ENCODE measurements at places on chromosomes 16 and 17. TPM values are rescaled to one million over a fixed set of nuclear protein-coding genes. Genes with fewer than 3 reads are reported as not detected.
A peak's percentile ranks its signal among the peaks of the same experiment; 100 is the strongest.

GRCh38 chr16:85396879-85397871 is 215.9 kb upstream of the GSE1 start:
- DNase-seq = no peak

GRCh38 chr17:58189436-58190146 is 2.9 kb upstream of the EPX start:
- no peak for DNase-seq

DNA sequence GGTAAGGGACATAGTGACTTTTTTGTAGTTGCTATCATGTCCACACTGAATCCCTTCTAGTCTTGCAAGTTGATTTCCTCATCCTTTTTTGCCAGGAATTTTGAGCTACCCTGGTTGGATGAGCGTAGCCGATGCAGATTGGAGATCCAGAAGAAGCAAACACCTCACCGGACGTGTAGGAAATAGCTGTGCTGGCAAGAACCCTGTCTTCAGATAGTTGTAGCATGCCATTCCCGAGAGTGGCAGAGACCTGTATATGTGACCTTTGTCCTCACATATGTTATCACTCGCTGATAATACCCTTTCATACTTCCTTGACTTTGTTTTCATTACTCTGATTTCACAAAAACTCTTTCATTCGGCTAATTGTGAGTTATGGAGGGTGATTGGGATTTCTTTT is 6.2 kb upstream of the CASC3 start:
- DNase-seq = no peak

DNA sequence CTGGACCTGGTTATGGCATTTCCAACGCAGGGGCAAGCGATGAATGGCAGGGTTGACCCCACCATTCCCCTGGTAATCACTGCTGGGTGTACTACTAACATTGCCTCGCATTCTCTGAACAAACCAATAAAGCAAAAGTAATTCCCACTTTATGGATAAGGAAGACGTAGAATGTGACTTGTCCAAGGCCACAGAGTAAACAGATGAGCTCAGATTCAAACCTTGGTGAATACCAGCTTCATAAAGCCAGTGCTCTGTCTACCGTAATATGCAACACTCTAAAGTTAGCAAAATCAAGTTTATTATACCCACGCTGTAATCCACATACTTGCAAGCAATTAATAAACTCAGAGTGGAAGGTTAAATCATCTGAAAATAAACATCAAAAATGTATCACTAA is 59.6 kb downstream of the ANKFY1 start:
- no peak for DNase-seq

GRCh38 chr17:76491271-76492122 is 9.7 kb downstream of the RHBDF2 start:
- DNase-seq = no peak

Gene FOXC2
- 0.50 TPM for polyA plus RNA-seq

Gene ZP2
- polyA plus RNA-seq = 0.18 TPM

Gene STH
- polyA plus RNA-seq = not detected

GRCh38 chr16:47848421-47849109 is 307.2 kb downstream of the ABCC12 start:
- DNase-seq = peak; percentile 55

- DNase-seq = no peak
These were observed at the start of gene TNS4 for GRCh38 chr17:40501499-40501911. Gene TNS4 (minus strand): TSS chr17:40501623. CDS start chr17:40496425, 5,198 bp downstream.

- DNase-seq = peak; percentile 66
These were observed 95.6 kb upstream of the CDYL2 start for GRCh38 chr16:80899809-80900592.

- DNase-seq = peak; percentile 64
These were observed 406.0 kb upstream of the MAF start for GRCh38 chr16:80006241-80007215.

Gene TP53TG3B
- not detected for polyA plus RNA-seq

Gene NECAB2
- polyA plus RNA-seq = not detected

GRCh38 chr16:53257001-53257400 is 177.3 kb upstream of the RBL2 start:
- DNase-seq = no peak

DNA sequence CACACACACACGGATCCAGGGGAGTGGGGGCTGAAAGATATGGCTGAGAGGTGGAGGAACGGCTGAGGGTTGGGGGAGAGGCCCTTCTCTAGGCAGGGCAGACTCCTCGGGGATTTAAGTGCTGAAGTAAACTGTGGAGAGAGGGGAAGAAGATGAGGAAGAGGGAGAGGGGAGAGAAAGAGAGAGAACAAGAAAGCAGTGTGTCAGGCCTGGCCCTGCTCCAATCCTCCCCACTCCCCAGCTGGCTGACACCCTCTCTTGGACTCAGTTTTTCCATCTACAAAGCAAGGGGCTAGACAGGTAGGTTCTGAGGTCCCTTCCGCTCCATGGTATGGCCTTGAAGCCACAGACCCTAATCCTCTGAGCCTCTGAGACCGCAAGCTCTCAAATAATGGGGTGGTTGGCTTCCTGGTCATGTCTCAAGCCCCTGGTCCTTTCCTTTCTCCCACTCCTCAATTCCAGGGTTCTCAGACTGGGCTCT is 2.0 kb downstream of the VAMP2 start:
- no peak for DNase-seq

DNA sequence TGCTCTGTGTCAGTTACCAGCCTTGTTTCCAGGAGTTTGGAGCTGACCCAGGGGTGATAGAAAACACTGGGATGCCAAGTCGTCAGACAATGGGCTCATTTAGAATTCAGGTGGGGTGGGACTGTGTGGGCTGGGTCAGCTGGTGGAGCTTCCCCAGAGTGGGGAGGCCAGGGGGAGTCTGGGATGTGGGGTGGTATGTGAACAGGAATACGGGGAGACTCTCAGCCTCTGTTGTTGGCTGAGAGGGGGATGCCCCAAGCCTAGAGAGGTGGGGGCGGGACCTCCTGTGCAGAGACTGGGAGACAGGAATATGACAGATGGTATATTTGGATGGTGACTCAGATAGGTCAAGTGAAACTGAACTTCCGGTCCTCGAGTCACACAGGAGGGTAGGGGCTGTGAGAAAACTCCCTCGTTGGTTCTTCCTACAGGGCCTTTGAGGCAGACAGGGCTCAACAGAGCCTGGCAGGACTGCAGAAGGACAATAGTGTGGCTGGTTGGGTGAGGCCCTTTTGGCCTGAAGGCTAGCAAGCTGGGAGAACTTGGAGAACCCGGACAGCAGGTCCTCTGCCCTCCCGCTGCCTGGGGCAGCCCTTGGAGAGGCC is 23.7 kb downstream of the CDH1 start:
- DNase-seq = no peak

DNA sequence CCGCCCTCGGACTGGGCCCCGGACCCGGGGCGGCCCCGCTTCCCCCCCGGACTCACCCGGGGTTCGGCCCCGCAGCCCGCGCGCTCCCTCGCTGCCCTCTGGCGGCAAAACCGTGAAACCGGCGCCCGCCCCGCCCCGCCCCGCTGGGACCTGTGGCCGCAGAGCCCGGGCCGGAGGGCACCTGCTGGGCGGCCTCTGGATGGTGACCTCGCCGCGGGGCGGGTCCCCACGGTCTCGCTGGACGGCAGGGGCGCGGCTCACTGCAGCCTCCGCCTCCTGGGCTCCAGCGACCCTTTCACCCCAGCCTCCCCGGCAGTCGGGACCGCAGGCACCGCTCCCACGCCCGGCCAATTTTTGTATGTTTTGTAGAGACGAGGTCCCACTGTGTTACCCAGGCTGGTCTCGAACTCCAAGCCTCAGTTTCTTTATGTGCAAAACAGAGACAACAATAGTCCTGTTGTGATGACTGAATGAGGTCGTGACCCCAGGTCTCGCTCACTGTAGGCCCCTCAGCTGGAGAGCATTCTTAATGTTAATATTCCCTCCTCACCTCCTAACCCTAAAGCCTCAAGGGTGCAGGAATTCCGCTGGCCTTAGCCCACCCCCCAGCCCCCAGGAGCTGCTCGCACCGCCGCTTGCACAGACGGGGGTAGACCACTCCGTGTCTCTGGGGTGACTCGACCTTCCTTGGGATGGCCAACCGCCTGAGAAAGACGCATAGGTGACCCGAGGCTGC is 33.7 kb upstream of the RPH3AL start:
- peak; percentile 54 for DNase-seq

GRCh38 chr17:76894842-76895241 is 26.6 kb downstream of the MGAT5B start:
- no peak for DNase-seq

DNA sequence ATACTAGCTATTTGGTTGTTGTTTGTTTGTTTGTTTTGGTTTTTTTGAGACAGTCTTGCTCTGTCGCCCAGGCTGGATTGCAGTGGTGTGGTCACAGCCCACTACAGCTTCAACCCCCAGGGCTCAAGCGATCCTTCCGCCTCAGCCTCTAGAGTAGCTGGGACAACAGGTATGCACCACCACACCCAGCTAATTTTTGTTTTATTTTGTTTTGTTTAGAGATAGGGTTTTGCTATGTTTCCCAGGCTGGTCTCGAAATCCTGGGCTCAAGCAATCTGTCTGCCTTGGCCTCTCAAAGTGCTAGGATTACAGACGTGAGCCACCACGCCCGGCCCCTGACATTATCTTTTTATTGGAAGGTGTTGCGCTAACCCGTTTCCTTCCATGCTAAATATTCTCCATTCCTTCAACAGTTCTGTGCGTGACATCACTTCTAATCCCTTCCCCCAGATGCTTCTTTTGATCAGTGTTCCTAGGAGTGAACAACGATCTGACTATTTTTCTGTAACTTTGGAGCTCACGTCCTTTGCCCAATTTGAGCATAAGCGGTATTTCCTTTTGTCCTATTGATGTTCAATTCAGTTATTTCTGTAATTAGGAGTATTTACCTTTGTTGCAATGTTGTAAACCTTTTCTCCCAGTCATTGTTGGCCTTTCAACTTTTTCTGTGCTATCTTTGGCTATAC is 30.2 kb upstream of the EMP2 start:
- no peak for DNase-seq

- no peak for DNase-seq
These were observed 128.5 kb upstream of the GSE1 start for GRCh38 chr16:85484347-85485300.

DNA sequence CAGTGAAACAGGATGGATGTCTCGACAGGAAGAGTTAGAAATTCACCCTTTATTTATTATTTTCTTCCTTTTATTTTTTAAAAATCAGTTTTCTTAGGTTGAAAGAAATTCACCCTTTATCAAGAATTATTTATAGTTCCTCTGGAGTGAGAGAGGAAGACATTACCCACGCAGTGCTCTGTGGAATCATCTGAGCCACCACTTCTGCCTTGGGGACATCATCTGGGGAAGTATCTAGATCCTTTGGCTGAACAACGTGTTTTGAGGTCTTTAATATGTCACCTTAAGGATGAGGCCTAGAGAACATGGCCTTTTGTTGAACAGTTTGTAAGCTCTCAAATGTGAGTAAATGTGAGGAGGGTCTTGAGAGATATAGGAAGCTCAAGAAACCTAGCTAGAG is 183.3 kb downstream of the UTP18 start:
- no peak for DNase-seq

Gene ZNF287
- polyA plus RNA-seq = 5.1 TPM

DNA sequence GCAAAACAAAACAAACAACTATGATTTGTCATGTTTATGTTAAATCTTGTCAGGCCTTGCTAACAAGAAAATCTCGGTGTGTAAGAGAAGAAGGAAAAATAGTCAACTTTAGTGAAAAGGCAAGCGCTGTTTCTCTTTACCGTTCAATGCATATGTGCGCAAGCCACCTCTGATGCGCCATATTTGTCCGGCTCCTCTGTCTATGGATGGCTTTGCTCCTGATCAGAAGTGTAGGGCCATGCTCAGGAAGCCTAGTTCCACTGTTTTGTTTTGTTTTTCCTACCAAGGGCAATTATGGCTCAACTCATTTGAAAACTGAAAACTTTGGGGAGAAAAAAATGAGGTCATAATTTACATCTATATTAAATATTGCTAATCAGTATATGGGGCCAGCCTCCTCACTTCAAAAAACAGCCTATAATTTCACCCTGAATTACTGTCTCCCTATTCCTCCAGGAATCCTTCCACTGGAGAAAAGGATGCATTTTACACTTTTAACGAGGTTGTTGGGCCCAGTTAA is 4.5 kb downstream of the MAF start:
- DNase-seq = no peak

GRCh38 chr17:81665205-81666091 is 957 bp downstream of the OXLD1 start:
- DNase-seq = no peak

DNA sequence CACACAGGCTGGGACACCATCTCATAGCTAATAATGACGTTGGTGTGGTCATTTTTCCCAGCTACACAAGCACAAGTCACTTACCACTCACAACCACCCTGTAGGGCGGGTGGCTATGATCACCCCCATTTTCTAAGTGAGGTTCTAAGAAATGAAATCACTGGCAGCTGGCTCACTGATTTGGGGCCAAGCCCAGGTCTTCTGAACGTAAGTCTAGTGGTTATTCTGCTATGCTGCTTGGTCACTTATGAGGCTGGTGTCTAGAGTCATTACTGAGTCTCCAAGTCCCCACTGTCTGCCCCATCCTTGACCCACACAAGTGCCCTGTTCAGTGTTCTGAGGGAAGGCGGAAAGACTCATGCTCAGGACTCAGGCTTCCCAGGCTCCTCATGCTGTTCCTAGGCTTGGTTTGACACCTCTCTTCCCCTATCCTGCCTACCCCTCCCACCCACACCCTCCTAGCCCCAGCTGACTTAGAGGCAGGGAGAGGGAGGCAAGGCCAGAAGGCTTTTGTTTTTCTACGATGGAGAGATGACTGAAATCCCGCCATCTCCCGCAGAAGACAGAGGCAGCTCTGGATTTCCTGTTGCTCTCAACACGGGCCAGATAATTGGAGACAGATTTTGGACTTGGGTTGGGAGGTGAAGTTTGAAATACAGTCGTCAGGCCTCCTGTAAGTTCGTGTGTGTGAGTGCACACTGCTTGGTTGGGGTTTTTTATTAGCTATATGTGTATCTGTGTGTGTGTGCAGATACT is 32.2 kb downstream of the FZD2 start:
- no peak for DNase-seq

- no peak for DNase-seq
These were observed 99.5 kb downstream of the SYCE1L start for GRCh38 chr16:77298418-77299360.

Gene ODAD4
- polyA plus RNA-seq = 0.83 TPM

DNA sequence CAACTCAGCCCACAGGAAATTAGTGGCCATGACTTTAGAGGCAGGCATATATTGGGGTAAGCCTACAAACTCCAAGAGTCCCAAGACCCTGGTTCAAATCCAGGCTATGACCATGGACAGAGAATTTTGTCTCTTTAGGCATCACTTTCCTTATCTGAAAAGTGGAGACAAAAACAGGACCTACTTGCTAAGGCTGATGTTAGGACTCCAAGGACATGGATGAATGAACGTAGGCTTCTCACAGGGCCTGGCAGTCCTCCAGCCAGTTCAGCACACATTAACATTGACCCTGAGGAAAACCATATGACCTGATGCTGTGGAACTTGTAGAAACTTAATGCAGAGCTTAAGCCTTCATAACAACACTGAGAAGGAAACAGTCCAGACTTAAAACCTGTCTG is 1.4 kb downstream of the FKBP10 start:
- no peak for DNase-seq

GRCh38 chr17:81020443-81020766 is 14.5 kb upstream of the BAIAP2 start:
- DNase-seq = no peak

DNA sequence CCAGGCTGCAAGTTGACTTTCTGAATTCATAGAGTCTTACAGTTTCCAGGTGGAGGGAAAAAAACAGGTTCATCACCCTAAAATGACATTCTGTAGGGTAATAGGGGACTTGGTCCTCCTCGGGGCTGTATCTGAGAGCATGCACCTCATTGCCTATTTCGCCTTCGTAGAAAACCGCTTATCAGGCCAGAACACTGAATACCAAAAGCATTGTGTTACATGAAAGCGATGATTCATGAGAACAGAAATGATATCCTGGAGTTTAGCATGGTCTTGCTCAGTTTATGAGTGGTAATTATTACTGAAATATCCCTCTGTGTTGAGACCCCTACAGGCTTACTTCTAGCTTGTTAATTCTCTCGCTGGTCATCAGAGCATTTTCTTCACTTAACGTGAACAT is 61.4 kb upstream of the ARHGAP44 start:
- no peak for DNase-seq

Measured in muscle of arm (tissue), 14 donors.